ENCODE measurements at places on chromosomes 3 and 15.

DNA sequence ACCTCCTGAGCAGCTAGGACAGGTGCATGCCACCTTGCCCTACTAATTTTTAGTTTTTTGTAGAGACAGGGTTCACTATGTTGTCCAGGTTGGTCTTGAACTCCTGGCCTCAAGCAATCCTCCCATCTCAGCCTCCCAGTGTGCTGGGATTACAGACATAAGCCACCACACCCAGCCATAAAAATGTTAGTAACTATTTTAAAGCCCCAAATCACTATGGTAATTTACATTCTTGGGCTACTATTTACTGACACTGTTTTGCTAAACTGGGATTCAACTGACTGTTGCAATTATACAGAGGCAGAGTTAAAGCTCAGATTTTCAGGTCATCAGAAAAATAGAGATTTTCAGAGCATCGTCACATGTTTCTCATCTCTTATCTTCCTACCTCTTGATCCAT lies 258.6 kb downstream of the FEZF2 start:
- DNase-seq = no peak

DNA sequence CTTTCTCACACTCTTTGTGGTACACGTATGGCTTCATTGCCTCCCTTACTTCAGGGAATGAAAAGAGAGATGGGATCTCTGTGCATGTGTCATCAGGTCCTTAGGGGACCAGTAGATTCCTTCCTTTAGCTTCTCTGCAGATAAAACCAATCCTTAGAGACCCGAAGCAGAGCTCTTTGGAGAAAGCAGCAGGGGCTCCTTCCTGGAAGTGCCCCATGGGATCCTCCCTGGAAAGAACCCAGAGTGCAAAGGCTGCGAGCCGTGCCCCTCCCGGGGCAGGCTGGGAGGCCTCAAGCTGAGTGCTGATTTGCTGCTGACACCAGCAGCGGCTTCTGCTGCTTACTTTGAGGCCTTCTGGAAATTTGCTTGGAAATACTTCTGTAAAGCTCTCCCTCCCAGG lies 328.6 kb upstream of the RGMA start:
- DNase-seq = no peak

GRCh38 chr3:74347563-74348268 lies 266.7 kb downstream of the CNTN3 start:
- DNase-seq = no peak

GRCh38 chr3:192957441-192958021 lies 39.9 kb upstream of the MB21D2 start:
- peak; percentile 55 for DNase-seq

GRCh38 chr3:55486101-55486856 lies 827 bp downstream of the WNT5A start:
- DNase-seq = no peak

- no peak for DNase-seq
Observed at GRCh38 chr3:16663854-16664712, 58.9 kb upstream of the DAZL start.

DNA sequence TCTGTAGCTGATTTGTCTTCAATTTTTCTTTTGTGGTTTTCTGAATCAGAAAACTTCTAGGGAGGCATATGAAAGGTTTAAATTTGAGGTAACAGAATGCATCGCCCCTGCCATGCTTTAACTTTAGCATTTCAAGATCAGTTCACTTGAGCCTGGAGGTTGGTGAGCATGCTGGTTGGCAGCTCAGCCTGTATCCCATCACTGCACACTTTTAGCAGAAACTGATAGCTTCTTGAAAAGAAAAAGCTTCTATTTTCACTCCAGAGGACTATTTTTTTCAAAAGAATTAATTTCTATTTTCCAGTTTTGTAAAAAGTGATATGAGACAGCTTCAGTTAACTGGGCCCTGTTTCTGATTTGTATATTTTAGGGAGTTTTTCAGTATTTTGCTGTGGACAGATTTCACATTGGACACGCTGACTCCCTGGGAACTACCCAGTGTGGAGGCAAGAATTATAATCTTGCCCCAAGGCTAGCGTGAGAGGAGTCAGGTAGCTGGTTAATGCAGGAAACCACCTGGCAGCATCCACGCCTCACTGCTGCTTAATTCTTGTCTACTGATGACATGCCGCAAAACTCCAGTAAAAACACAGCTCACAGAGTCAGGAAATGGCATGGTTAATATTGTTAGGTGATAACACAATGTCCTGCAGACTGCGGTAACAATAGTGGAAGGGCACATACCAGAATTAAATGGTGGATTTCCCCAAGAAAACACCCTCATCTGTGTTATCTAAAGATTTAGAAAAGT lies 71.4 kb downstream of the DUT start:
- no peak for DNase-seq

DNA sequence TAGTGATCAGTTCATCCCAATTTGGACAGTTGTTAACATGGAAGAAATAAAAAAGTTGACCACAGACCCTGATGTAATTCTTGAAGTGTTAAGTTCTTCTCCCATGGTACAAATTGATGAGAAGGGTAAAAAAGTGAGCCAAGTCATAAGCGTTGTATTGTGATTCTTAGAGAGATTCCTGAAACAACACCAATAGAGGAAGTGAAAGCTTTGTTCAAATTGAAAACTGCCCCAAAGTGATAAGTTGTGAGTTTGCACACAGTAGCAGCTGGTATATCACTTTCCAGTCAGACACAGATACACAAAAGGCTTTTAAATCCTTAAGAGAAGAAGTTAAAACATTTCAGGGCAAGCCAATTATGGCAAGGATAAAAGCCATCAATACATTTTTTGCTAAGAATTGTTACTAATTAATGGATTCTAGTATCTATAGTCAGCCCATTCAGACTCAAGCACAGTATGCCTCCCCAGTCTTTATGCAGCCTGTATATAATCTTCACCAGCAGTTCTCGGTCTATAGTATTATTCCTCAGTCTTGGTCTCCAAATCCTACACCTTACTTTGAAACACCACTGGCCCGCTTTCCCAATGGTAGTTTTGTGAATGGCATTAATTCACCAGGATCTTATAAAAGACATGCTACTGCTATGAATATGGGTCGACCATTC lies 38.2 kb downstream of the CDIN1 start:
- DNase-seq = no peak

GRCh38 chr3:134376786-134377426 lies 2.7 kb upstream of the AMOTL2 start:
- no peak for DNase-seq

DNA sequence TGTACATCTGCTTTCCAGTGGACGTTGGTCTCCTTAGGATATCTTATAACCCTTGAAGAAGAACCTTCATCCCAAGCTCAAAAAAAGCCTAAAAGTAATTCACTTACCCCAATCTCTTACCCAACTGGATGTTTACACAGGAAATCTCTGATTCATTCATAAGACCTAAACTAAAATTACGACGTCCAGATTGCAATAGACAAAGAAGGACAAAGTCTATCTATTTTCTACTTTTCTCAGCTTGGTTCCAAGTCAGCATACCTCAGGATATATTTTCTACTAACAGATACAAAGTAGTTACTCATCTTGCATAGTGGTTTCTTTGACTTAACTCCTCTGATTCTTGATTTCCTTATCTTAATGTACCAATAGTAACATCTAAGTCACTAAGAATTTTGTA lies 669.9 kb downstream of the OTOL1 start:
- DNase-seq = no peak

DNA sequence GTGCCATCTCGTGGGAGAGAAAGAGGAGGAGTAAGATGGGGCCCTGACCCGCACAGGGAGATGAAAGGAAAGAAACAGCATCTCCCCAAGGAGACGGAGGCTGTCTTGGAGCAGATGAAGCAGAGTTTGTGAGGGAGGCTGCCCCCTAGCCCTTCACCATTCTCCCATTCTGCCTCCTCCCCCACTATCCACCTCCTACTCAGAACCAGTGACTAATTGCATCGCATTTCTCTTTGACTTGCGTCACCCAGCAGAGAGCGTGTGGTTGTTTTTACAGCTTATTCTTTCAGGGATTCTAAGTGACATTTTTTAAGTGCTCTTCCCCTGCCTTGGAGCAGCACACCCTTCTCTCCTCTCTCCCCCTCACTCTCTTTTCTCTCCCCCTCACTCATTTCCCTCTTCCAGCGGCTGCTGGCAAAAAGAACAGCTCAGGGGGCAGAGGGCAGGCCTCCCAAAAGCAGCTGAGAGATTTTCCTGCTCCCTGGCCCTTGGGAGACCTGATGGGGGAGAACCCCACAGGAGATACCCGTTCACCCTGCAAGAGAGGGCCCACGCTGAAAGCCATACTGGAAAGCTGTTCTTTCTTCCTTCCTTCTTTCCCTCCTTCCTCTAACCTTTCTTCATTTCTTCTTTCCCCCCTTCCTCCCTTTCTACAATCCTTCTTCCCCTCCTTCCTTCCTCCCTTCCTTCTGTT lies 91.8 kb downstream of the MRPL46 start:
- no peak for DNase-seq

DNA sequence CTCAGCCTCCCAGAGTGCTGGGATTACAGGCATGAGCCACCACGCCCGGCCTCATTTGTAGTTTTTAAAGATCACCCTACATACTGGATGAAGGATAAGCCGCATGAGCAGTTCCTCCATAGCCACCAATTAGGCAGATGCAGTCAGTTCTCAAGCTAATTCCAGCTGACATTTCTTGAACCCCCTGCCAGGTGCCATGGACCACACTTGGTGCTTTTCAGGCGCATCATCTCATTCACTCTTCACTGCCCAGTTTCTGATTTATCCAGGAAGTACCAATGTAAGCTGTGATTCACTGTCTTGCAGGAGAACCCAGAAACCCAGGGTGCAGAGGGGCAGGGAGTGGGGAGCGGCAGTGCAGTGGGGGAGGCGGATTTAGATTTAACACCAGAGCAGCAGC lies 56.5 kb upstream of the RASA2 start:
- DNase-seq = no peak

DNA sequence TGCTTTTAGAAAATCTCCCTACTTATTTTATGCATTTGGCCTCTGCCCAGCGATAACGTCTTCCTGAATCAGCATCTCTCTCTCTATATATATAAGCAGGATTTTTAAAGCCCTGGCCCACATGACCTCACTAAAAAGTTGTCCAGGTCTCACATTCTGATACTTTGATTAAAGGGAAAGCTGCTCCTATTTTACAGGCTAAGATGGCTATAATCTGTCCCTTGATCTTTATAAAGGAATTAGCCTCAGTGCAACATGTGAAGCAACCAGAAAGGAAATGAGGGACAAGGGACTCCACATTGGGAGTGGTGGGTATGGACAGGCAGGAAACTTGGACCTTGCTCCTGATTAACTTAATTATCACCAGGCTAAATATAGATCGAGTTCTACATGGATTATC lies 25.6 kb upstream of the MUC13 start:
- no peak for DNase-seq

GRCh38 chr3:178982137-178982536 lies 89.5 kb downstream of the ZMAT3 start:
- peak; percentile 6 for DNase-seq

GRCh38 chr15:26179906-26180305 lies 316.8 kb upstream of the ATP10A start:
- peak; percentile 3 for DNase-seq

DNA sequence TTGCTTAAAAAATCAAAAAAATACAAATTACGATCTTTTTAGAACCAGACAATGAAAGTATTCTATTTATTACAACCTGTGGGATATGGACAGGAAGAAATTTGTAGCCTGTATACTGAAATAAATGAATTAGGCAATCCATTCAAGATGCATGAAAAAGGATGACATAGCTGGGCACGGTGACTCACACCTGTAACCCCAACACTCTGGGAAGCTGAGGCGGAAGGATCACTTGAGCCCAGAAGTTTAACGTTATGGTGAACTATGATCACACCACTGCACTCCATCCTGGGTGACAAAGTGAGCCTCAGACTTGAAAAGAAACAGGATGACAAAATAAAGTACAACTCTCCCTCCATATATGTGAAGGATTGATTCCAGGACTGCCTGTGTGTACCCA lies 74.1 kb downstream of the MSL2 start:
- DNase-seq = no peak

DNA sequence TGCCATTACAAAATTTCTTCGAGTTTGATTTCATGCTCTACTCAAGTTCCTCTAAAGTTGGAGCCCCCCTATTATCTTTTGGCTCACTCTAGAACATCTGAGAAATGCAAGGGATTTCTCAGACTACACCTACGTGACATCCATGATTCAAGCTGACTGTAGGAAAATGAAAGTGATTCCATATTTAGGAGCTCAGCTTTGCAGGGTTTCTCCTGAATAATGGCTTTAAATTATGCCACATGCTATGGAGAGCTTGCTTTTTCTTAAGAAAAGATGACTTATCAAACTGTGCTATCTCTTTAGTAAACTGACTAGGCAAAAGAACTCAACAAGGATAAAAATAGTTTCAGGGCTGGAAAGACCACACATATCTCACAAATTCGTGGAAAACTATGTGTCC lies 292.1 kb downstream of the LSAMP start:
- DNase-seq = no peak

DNA sequence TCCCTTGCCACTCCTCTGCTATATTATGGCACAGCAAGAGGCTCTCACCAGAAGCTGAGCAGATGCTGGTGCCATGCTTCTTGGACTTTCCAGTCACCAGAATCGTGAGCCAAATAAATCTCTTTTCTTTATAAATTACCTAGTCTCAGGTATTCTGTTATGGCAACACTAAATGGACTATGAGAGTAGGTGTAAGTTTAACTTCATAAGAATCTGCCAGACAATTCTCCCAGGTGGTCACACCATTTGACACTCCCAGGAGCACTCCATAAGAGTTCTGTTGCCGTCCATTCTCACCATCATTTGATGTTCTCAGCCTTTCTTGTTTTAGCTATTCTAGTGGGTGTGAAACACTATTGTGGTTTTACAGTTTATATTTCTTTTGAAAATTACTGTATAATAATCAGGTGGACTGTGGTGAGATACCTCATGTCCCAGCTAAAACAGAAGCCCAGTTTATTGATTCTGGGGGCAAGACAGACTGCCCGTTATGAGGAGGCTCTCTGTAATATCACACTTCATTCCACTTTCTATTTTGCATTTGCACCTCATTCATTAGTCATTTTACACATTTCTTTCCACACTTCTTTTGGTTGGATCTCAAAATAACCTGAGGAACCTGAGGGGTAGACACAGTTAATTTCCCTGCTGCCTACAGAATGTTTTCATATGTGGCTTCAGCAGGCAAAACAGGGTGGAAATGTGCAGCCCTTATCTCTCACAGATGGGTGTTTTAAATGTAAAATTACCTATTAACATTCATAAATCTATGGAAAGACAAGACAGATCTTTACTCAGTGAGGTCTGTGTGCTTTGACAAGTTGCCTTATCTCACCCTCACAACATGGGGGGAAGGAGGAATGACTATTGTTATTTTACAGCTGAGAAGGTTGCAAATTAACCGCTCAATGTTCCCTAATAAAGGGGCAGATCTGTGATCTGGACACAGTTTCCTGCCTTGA lies 42.1 kb downstream of the CDCP1 start:
- DNase-seq = peak; percentile 81

DNA sequence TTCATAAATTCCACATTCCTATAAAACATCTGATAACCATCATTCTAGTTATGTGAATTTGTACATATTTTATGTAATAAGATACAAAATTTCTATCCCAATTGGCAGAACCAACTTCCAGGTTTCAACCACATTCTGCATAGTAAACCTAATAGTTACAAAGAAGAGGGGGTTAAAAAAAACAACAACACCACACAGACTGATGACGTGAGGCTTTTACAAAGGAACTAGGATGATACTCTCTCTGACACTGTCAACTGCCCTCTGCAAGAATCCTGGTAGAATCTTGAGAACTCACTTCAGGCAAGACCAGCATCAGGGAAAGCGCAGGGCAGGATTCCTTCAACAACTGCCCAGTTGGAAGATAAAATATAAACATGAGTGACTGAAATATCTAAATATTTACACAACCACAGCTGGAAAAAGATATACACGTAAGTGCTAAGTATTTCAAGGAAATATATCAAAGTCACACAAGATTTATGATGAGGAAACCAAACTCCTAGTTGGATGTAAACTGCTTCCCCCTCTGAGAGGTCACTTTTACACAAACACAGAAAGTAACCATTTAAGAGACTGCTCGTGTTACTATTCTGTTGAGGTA lies 816.4 kb downstream of the ROBO1 start:
- no peak for DNase-seq

Measured in hematopoietic multipotent progenitor cell treated with erythropoietin and hydrocortisone succinate and interleukin-3 and kit ligand, for 6 days (in vitro differentiated cells).